Skin of body (tissue), 3 donors: ENCODE measurements at places on chromosomes 1 and 21. TPM values are rescaled to one million over a fixed set of nuclear protein-coding genes. Genes with fewer than 3 reads are reported as not detected.

- peak; percentile 8 for DNase-seq
Measured at GRCh38 chr1:150809651-150810050, 1.6 kb upstream of the CTSK start.

GRCh38 chr1:203678943-203679661 is 52.5 kb downstream of the ATP2B4 start:
- no peak for DNase-seq

DNA sequence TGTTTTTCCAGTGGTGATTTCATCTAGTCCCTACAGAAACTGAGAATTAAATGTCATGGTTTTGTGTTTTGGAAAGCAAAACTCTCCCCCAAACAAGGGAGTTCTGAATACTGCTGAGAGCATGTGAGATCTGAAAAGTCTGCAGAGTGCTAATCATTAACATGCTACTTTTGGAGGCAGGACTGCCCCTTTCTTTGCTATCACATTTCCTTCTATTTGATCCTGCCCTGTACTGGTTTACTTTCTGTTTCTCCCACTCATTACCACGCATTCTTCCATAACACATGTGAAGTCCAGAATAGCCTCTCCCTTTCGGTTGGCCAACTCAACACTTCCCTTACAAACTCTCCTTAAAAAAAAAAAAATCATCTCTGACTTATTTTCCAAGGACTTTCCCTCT is 63.6 kb downstream of the GADD45A start:
- peak; percentile 28 for DNase-seq

- DNase-seq = no peak
Measured at GRCh38 chr1:89998306-89998705, 3.4 kb downstream of the ZNF326 start.

DNA sequence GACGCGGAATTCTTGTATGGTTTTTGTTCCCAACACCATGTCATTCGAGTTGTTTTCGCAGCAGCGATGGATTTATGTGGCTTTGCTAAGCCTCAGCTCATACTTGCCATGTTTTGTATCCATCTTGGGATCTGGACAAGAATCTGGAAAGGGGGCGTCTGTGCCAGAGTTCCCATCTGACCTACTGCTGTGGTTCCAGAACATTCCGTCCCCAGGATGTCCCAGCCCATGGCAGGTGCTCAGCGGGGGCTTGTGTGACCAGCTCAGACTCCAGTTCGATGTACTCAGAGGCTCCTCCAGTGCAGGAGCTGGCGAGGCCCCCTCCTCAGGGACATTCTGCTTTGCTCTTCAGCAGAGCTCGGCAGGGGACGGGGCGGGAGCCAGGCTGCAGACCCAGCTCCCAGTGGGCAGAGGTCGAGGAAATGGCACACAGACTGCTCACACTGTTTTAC is 24.0 kb upstream of the ADARB1 start:
- DNase-seq = no peak

GRCh38 chr1:68608289-68608688 is 111.4 kb upstream of the DEPDC1 start:
- DNase-seq = no peak

The FAM177B gene
- 0.20 TPM for total RNA-seq

The PLA2G5 gene
- not detected for total RNA-seq

GRCh38 chr1:107359472-107360241 is 218.8 kb downstream of the NTNG1 start:
- DNase-seq = no peak

DNA sequence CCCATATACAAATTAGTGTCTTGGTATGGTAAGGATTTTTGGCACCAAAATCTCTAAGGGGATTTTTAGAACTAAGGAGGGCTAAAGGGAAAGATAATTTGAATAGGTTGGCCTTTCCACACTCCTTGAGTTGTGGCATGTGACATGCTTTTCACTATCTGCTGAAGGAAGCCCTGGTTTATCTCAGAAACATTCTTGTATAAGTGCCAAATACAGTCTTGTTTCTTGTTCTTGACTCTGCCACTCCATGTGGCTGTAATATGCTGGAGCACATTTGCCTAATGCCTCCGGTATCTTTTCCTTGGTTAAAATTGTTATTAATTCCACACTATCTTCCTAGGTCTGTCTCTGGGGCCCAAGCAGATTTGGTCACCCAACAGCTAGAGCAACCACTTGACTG is 457.0 kb downstream of the USP25 start:
- DNase-seq = no peak

GRCh38 chr1:51584021-51584420 is 32.9 kb upstream of the OSBPL9 start:
- no peak for DNase-seq

The CLEC20A gene
- total RNA-seq = not detected

DNA sequence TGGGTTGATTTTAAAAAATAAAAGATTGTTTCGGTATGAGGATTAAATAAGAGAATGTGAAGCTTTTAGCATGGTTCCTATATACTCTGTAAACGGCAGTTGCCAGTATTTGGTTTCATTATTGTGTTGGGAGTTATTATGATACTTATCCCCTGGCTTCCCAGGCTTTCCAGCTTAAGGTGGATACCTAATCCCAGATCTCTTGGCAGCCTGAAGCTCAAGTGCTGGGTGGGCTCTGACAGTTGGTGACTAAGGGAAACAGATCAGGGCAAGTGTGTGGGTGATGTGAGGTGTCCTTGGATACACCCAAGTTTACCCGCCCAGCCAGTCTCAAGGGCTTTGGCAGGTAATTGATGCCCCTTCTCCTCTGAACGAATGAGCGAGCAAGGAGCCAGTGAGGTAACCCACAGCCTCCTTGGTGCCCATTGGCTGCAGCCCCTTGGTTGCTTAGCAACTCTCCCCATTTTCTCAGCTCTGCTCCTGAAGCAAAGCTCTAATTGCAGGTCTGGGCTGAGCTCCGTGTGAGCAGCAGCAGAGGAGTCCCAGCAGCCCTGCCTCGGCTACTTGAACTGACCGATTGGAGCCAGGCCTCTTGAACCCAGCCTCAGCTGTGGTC is 6.1 kb downstream of the IPO13 start:
- no peak for DNase-seq

DNA sequence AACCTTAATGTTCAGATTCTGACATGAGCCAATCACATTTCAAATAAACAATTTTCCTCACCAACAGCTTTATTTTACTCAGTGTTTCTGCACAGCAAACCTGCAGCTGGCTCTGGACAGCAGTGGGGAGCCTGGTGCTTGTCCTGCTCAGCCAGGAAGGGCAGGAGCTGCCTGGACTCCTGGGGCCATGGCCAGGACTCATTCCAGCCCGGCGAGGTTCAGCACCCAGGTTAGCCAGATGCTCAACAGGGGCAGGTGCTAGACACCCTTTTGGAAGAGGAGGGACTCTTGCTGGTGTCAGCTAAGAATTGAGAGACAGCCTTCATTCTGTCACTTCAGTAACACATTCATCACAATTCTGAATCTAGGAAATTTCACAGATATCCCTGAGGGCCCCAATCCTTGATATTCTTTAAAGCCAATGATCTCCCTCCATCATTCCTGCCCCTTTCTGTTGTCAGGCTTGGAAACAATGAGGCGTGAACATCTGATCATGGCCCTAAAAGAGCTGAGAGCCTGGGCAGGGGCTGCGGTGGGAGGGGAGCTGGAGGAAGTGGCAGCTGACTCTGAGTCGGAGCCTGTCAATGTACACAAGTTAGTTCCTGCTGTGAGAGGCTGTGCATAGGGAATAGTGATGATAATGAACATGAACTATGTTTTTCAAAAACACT is 251.3 kb downstream of the SDCCAG8 start:
- no peak for DNase-seq

DNA sequence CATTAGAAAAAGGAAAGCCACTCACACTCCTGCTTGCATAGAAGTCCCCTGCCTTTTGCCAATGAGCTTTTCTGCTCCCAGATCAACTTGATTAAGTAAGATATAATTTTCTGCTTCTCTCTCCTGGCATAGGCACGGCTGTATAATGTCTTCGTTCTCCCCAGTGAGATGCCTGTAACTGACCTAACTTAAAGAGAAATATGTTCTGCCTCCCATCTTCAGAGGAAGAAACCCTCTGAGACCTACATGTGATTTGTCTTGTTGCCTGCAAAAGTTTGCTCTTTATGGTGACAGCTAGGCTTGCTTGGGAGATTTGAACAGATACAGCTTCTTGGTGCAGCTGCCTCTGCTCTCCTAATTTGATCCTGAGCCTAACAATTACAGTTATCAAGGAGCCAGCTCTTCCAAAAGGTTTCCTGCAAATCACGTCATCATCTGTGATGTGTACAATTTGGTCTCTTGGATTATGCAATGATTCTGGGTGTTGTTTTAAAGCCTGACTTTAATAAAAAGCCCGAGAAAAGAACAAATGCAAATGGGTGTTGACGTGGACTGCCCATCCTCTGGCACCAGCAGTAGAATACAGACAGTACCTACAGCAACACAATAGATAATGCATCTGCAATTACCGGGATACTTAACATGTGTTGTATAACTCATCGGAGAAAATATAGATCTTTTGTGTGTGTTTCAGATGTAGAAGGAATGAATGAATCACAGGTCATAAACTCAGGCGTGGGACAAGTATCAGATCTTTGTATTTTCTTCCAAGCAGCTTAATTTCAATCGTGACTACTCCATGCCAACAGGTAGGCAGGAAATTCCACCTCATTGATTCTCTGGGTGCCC is 76.2 kb upstream of the KAZN start:
- DNase-seq = peak; percentile 80

DNA sequence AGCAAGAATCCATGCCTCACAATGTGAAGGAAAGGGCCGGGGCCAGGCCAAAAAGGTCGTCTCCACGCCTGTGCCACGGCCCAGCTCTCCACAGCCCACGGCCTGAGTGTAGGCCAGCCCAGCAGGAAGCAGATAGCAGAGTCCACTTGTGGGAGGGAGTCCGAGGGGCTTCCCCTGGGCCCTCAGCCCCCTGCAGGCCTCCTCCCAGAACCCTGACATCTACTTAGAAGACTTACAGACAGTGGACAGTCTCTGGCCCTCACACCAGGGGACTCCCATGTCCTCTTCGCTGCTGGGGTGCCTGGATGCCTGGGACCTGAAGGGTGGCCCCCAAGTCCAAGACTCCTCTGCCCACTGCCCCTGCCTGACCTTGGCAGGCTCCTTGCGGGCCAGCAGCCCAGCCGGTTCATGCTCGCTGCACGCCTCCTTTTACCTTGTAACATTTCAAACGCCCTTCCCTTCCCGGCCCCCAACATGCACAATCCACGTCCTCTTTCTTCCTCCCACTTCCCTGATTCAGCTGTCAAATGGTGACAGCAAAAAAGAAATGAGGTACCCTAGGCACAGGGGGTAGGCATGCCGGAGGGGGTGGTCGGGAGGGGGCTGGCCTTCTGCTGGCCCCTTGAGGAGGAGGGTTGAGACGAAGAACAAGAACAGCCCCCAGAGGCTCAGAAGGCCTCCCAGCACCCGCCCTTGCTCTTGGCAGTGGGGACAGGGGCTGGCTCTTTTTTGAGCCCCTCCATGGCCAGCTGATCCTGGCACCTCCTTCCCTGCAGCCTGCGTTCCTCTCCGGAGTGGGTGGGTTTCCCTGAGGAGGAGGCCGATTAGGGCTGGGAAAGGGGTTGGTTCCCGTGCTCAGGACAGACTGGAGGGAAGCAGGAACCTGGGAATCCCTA is 997 bp upstream of the PTPN7 start:
- DNase-seq = no peak

- peak; percentile 50 for DNase-seq
Measured at GRCh38 chr1:66333466-66334199, 200.3 kb upstream of the SGIP1 start.
